ENCODE measurements at places on chromosomes 5 and 9.
A peak's percentile ranks its signal among the peaks of the same experiment; 100 is the strongest.

GRCh38 chr5:893711-894110 is 1.0 kb downstream of the TRIP13 start:
- no peak for DNase-seq

DNA sequence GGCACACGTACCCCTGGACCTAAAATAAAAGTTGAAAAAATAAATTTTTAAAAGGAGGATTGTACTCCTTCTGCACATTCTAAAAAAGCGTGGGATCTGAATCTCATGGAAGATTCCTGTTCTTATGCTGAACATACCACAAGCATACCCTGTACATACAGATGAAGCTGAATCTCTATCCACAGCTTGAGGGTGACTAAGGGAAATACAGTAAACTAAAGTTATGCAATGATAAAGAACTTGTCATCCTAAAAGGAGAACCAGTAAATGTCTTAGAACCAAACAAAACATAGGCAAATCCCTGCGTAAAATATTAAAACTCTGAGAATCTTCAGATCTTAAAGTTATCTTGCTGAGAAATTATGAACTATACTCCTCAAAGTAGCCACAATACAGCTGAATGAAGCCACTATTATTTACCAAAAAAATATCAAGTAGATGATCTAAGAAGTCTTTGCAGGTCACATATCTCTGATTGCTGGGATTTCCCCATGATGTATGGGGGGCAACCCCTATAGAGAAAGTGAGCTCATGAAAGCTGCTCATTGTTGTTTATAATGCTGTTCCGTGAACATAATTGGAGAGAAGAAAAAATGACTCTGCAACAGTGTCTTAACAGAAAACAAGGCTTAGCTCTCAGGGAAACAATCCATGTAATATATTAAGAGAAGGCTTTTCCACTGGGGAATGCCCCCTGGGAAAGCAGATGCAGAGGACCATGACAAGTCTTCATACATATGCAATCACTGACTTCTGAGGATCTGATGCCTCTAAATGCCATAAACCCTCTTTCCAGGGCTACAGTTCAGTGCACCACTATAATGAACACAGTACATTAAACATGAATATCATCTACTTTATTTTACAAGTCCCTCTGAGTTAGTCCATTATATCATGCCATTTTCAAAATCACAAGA is 210.1 kb downstream of the EPB41L4A start:
- no peak for DNase-seq

GRCh38 chr5:96709152-96709821 is 47.1 kb downstream of the CAST start:
- DNase-seq = no peak

- no peak for DNase-seq
Measured at GRCh38 chr9:135198586-135199285, 111.3 kb downstream of the OLFM1 start.

DNA sequence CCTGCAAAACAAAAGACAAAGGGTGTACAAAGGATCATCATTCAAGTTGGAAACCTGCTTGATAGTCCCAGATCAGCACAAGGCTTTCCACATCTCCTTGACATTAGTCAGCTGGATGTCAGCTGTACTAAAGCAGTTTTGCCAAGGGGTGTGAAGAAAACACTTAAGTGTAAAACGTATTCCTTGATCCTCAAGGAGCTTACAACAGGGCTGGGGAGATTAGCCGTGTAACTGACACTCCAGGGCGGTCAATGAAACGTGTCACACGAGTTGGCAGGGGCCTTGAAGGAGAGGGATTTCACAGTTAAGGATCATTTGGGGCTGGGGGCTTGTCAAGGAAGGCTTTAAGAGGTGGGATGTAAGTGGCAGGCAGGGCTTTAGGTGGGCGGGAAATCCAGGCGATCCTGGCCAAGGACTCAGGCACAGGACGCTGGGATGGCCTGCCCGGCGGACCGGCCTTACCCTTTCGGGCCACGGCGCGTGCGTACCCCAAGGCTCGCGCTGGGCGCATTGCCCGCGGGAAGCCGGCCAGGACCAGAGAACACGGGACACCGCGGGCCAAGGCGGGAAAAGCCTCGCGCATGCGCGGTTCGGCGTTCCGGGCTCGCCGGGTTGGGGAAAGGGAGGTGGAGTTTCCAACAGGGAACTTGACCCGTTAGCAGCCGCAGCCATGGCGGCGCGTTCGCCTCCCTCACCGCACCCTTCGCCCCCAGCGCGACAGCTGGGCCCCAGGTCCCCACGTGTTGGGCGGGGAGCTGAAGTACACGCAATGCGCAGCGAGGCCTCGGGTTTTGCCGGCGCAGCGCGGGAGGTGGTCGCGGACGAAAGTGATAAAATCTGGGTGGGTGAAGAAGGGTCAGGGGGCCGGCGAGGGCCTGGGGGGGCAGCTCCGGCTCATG is at the start of gene CNTLN:
CNTLN (plus strand) TSS at position 645 of the 899 bp plus-strand sequence; CDS start at position 671, 26 bp downstream.
- DNase-seq = peak; percentile 39
